Sigmoid colon (tissue), 7 donors: ENCODE measurements at places on chromosomes 5 and 9. TPM values are rescaled to one million over a fixed set of nuclear protein-coding genes. Genes with fewer than 3 reads are reported as not detected.

The ODF2 gene
- total RNA-seq, result 26.5 TPM

DNA sequence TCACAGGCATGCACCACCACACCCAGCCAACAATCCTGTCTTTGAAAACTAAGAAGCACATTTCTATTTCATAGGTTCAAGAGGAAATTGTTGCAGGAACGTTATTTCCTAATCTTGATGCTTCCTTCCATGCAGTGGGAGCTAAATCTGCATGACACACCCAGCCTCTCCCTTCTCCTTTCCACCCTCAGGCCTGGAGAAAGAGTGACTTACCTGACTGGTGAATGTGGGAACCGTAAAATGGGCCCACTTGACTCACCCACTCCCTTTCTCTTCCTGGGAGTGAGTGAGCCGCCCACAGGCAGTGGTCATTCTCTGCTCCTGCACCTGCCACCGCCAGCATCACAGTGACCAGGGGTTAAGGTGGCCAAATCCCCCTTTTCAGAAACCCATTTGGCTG is 78.2 kb downstream of the C9orf50 start:
- peak; percentile 6 for DNase-seq

The NEUROG1 gene
- not detected for total RNA-seq

GRCh38 chr5:137604348-137605095 is 105.4 kb upstream of the SPOCK1 start:
- no peak for DNase-seq

GRCh38 chr5:145495741-145496140 is 339.4 kb downstream of the PRELID2 start:
- no peak for DNase-seq

DNA sequence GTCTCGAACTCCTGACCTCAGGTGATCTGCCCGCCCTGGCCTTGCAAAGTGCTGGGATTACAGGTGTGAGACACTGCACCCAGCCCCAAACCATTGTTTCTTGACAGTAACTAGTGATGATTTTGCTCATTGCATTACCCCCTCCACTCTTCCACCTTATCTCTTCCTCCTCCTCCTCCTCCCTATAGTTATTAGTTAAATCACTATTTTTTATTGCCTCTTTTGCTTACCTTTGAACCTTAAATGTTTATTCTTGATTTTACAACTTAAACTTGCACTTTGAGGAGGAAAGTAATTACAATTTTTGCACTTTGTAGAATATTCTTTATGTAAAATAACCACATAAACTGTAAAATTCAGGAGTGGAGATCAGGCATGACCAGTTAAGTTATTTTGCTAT is 35.7 kb downstream of the RASGRF2 start:
- no peak for DNase-seq

The C8G gene
- not detected for total RNA-seq

DNA sequence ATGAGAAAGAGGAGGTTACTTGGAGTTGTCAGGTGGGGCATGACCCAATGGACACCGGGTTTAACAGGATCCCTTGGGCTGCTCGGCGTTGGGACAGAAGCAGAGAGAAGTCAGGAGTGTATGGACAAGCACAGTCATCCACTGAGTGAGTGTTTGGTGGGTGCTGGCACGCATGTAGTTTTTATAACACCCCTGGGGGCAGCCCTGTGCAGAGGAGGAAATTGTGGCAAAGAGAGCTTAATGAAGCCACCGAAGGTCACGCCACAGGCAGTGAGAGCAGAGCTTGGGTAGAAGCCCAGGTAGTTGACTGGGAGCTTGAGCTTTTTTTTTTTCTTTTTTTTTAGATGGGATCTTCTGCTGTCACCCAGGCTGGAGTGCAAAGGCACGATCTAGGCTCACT is 43.2 kb upstream of the IER5L start:
- DNase-seq, result no peak

DNA sequence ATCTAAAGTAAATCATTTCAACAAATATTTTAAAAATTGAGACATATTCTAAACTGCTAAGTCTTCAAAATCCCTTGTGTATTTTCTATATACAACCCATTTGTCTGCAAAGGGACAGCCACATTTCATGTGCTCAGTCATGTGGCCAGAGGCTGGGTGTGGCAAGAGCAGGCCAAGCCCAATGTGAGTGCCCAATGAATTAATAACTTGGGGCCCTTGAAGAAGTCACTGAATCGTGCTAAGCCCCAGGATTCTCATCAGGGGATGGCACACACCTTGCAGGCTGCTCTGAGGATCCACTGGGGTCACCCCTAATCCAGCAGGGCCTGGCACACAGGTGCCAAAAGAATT is 78.2 kb upstream of the SMIM23 start:
- no peak for DNase-seq

The FGF1 gene
- 3.6 TPM for total RNA-seq

The GCNT4 gene
- 3.2 TPM for total RNA-seq

GRCh38 chr5:58239045-58239444 is 220.8 kb downstream of the PLK2 start:
- DNase-seq, result no peak

- DNase-seq, result no peak
These were observed 58.3 kb downstream of the SPOCK1 start for GRCh38 chr5:137440795-137441194.

The CDH9 gene
- 0.81 TPM for total RNA-seq

- DNase-seq, result no peak
These were observed 126.1 kb downstream of the SV2C start for GRCh38 chr5:76209297-76209696.

GRCh38 chr9:68904454-68904853 is 109.5 kb downstream of the PRKACG start:
- no peak for DNase-seq

- no peak for DNase-seq
These were observed 41.9 kb downstream of the TEK start for GRCh38 chr9:27150746-27151406.

DNA sequence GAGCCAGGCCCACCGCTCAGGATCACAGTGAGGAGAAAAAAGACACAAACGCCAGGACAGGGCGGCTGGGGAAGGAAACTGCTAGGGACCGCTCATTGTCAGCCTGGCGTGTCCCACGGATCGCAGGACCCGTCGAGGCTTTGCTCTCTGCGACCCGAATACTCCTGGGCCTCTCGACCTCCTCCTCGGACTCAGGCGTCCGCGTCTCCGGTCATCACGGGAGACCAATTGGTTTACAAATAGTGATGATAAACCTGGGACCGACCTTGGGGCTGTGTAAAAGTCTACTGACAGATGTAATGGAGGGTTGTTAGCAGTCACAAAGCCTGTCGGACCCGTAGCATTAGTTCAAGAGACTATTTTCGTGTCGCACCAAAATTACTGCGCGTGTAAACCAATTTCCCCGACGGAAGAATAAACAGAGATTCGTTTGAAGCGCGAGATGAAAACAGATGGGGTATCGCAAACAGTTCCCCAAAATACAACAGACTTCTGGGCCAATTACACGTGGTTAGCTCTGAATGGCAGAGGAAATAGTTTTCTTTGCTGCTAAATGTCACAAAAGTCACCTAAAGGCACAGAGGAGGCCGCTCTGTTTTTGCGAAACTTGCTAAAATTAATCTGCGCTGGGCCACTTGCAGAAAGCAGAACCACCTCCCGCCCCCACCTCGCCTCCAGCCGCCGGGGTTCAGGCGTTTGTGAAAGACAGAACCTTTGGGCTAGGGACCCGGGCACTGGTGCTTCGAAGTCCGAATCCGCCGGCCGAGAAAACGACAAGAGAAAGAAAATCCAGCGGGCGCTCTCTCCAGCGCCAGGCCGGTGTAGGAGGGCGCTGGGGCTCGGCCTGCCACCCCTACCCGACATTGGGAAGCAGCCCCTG is 67.6 kb downstream of the FOXD1 start:
- no peak for DNase-seq

The PHF24 gene
- 1.1 TPM for total RNA-seq
